ENCODE measurements at places on chromosomes 6 and 20.

DNA sequence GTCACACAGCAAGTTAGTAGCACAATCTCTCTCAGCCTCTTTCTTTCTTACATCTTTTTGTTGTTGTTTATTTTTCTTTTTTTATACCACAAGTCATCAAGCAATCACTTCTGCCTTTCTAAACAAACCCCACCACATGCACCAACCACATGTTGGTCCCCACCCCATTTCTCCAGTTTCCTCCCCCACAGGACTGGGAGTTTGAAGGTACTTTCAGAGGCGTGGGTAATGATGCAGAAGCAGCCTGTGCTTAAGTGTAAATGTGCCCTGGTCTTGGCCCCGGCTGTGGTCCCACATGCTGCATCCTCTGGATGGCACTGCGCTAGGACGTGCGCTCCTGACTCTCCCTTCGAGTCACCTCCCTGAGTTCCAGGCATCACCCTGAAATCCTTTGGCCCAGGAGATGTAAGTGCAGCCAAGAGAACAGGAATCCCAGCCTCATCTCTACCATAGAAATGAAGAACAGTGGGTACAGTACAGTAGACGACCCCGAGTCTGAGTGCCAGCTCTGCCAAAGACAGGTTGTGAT is 5.7 kb downstream of the HCK start:
- DNase-seq: no peak

DNA sequence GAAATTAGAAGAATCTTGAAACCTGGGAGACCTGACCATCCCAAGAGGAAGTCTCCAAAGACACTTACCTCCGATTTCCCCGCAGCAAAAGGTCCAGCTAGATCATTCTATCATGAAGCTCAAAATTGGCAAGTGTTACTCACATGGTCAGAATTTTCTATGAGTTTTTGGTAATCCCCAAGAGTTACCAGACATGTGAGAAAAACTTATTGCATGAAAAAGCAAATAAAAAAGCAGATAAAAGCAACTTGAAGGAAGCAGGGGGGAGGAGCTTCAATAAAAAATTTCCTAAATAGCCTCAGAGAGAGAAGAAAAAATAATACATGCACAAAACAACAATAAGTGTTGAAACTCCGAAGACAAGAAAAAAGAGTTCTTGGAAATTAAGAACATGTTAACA is 27.3 kb downstream of the VNN1 start:
- no peak for DNase-seq

DNA sequence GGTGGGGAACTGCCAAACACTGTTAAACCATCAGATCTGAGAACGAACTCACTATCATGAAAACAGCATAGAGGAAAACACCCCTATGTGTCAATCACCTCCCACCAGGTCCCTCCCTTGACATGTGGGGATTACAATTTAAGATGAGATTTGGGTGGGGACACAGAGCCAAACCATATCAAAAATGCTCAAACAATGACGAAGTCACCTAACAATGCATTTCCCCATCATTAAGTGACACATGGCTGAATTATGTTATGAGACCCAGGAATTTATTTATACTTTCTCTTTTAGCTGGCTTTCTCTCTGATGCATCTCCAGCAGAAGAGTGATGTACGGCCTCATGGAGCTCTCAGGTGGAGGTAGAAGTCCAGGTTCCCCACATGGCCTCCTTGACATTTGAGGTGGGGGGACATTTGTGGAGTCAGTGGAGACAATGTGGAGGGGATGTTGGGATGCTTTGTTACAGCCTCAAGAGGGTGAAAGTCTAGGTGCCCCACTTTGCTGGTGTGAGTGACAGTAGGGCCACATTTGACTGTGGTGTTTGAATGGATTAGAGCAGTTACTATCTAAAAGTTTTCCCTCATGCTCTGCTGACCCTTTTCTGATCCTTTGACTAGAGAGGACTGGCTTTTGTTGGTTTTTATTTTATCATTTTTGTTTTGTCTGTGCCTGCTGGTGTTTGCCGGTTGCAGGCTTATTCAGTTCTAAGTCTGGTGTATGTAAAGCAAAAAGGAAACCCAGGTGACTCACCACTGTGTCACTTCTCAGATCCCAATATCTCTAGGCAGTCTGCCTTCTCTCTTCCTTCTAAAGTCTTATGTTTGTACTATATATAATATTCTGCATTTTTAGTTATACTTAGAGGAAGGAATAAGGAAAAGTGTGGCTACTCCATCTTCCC is 18.5 kb upstream of the DCBLD1 start:
- DNase-seq: no peak

DNA sequence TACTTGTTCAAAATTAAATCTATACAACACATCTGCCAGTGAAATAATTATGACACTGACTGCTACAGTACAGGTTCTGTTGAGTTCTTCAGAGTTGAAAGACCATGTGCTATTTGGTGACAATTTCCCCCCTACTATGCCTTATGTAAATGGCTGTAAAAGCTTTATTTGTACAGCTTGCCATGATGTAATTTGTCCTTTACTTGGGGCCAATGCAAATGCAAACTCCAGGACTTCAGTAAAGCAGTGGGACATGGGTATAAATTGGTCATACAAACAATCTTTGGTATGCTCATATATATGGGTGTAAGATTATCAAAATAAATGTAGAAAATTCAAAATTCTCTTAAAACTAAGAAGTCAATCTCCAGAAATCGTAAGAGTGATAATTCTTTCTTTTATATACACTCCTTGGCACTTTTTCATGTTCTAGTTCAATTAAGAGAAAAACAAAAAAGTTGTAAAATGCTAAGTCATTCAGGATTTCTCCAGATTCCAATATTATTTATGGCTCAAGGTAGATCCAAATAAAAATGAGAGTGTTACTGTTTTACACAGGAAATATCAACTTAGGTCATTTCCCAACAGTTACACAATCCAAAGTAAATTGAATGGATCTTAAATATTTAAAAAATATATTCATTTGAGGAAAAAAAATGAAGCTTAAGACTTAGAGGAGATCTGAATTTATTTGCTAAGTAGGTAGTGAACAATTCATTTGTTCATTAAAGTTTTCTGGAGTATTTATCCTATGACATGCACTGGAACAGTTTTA is 1310.5 kb upstream of the CITED2 start:
- peak; percentile 13 for DNase-seq

DNA sequence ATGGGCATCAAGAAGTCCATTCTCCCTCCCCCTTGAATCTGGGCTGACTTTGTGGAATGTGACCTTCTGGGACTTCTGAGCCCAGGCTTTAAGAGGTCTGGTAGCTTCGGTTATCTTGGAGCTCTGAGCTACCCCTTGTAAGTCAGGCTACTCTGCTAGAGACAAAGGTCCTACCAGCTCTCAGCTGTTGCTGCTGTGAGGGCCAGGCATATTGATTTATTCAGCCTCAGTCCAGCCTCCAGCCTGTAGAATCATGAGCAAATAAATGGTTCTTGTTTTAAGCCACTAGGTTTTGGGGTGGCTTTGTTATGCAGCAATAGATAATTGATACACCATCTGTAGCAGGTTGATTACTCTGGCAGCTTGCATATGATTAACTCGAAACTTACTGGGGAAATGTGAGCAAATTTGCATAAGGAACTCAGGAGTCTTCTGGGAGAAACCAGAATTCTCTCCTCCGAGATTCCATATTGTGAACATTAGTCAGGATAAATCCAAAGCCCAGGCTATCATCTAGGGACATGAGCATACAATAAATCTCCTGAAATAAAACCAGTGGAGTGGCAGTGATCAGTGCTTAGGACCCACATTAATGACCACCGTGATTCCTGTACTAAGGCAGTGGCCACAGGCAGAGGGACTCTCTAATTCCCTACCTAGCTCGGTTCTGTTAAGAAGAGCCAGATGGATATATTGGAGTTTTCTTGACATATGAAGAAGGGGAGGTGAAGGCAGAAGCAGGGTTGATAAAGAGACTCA is 336.1 kb downstream of the CDC5L start:
- no peak for DNase-seq

DNA sequence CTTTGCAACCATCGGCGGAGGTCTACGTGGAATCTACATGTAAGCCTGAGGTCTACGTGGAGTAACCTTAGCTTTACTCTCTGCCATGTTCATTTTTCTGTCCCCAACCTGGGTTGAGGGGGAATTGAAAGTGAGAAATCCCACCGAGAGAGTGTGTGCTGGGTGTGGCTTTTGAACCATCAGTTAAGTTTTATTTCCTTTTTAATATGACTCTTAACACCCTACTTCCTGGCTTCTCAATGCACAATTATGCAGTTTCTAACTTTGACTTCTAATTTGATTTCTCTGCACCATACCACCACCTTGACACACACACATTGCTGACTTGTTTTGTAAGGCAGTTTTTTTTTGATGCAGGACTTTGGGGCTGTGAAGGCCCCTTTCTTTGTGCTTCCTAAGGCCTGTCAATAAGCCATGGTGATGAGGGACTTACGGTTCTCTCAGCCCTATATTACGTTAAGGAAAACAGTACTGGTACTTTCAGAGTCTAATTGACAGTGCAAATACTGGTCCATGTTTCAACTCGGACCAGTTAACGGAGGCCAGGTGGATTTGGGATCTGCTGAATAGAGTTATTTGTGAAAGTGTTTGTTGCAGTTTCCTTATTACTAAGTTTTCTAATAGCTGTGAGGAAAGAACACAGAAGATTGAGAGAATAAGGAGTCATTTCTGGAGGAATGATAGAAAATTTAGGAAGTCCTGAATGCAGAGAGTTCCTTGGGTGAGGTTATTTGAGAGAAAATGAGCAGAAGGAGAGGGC is 206.5 kb downstream of the JARID2 start:
- DNase-seq: no peak

DNA sequence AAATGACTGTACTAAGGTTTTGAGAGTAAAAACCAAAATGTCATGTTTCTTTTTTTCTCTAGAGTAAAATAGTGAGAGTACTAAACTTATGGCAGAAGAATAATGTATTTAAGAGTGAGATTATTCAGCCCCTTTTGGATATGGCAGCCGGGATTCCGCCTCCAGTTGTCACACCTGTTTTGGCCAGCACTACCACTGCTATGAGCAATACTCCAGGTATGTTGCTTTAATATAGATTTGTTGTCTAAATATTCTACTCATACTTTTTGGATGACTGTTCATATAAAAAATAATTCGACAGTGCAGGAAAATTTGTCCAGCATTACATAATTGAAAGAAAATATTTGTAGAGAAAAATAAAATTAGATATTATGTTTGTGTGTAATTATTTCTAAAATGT is 59.5 kb downstream of the SCAF8 start:
- DNase-seq: no peak

GRCh38 chr6:112863753-112864152 is 516.6 kb downstream of the RFPL4B start:
- DNase-seq: no peak
